ENCODE measurements at places on chromosomes 16 and 17.

- no peak overlapping the region for H3K4me3 ChIP-seq
- peaks cover 2% of the 10 kb centered on the region for H3K4me1 ChIP-seq
- no peaks in the 10 kb centered on the region for H3K27me3 ChIP-seq
- no peaks in the 10 kb centered on the region for H3K36me3 ChIP-seq
Observed at GRCh38 chr16:3454631-3455147, 11.2 kb downstream of the NAA60 start.

GRCh38 chr17:78365561-78366108, 5.8 kb upstream of the SOCS3 start:
- DNase-seq = no peak
- H3K36me3 ChIP-seq = no peaks in the 10 kb centered on the region
- peaks cover 27% of the 10 kb centered on the region for H3K4me1 ChIP-seq
- H3K27ac ChIP-seq = peak overlapping the region; percentile 20

DNA sequence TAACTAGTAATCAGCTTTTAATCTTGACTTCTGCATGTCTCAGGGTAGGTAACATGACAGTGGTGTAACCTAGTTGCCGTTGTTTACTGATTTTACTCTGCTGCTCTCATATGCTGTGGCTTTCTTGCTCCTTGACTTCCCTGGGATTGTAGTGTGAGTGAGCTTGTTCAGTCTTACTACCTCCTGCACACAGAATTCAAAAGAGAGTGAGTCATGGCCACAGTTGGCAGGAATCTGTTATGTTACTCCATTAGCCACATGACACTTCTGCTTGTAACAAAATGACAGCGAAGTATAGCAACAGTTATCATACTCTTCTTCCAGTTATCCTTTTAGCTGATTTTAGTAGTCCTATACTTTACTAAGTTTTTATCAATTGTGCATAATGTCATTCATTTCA, 18.8 kb downstream of the TNRC6A start:
- H3K27ac ChIP-seq = no peak overlapping the region
- no peaks in the 10 kb centered on the region for H3K27me3 ChIP-seq
- no peak for DNase-seq
- peaks cover 7% of the 10 kb centered on the region for H3K4me1 ChIP-seq
- no peaks in the 10 kb centered on the region for H3K36me3 ChIP-seq

GRCh38 chr17:7651665-7652387, 1.1 kb downstream of the ATP1B2 start:
- H3K4me3 ChIP-seq = peak overlapping the region; percentile 20
- H3K27me3 ChIP-seq = no peaks in the 10 kb centered on the region
- DNase-seq = no peak
- H3K27ac ChIP-seq = no peak overlapping the region
- H3K36me3 ChIP-seq = no peaks in the 10 kb centered on the region

- H3K36me3 ChIP-seq = no peaks in the 10 kb centered on the region
- H3K4me3 ChIP-seq = no peak overlapping the region
- DNase-seq = no peak
- H3K4me1 ChIP-seq = no peaks in the 10 kb centered on the region
Observed at GRCh38 chr16:7161891-7162290, 170.8 kb upstream of the RBFOX1 start.

GRCh38 chr17:81084680-81085419, 49.9 kb downstream of the BAIAP2 start:
- no peaks in the 10 kb centered on the region for H3K4me1 ChIP-seq
- no peak overlapping the region for H3K27ac ChIP-seq
- DNase-seq = no peak
- H3K36me3 ChIP-seq = peaks cover 6% of the 10 kb centered on the region

DNA sequence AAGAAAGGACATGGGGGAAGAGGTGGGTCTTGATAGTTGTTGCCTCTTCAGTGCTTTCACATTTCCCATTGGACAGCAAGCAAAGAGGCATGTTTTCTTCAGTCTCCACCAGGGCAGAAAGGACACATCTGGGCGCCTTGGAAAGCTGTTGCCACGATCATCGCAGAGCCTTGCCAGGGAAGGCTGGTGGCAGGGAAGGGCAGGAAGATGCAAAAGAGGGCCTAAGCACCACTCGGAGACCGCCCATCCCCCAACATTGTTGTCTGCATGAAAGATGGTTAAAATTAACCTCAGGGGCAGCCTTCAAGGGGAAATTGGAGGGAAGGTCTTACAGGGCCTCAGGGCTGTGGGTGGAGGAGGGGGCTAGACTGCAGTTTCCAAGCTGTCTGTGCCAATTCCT, 114.2 kb downstream of the SOX9 start:
- peaks cover 5% of the 10 kb centered on the region for H3K4me1 ChIP-seq
- no peaks in the 10 kb centered on the region for H3K27me3 ChIP-seq
- no peak for DNase-seq

DNA sequence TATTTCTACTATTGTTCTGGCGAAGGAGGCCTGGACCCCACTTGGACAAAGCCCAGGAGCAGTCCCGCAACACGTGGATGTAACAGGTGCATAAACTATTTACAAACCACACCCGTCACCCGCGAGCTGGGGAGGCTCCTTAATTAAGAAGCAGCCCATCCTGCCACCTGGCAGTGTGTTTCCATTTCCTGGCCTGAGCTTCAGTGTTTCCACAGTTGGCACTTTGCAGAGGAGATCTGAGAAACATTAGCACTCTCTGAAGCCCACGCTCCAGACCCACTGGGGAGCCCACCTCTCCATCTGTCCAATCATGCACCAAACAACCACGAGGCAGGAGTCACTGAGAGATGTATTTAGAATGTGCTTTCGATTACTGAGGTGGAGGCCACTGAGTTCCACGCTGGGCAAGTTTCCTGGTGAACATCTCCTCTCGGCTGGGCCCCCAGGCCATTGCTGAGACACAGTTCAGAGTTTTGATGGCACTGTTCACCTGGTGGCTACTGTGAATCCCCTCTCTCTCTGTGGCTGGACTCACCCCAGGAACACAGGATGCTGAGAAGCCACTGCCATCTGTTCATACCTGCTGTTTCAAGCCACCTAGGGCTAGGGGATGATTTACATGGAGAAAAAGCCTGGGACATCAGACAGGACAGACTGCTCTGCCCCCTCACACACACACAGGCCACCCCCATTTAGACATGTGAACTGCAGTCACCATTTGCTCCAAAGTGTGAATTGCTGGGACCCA, 129.1 kb downstream of the AIPL1 start:
- H3K4me1 ChIP-seq = peaks cover 2% of the 10 kb centered on the region
- no peak overlapping the region for H3K4me3 ChIP-seq
- H3K27me3 ChIP-seq = no peaks in the 10 kb centered on the region
- no peak for DNase-seq

GRCh38 chr16:85312642-85313525, 200.6 kb upstream of the CIBAR2 start:
- no peak for DNase-seq
- no peaks in the 10 kb centered on the region for H3K36me3 ChIP-seq
- H3K27me3 ChIP-seq = no peaks in the 10 kb centered on the region
- no peak overlapping the region for H3K4me3 ChIP-seq
- H3K27ac ChIP-seq = no peak overlapping the region

DNA sequence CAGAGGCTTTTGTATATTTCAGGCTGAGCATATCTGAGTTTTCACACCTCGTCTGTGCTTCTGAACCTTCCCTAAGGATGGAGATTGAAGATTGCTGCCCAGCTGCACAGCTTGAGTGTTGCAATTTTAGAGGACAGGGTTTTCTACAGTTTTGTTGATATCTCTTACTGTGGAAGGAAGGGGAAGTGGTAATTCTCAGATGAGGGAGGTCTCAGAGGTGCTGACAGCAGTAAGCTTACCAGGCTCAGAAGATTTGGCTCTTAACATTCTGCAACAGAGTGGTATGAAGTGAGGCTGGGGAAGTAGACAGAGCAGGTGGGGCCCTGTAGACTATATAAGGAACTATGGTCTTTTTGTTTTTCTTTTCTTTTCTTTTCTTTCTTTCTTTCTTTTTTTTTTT, 45.8 kb upstream of the ARHGAP17 start:
- peaks cover under 1% of the 10 kb centered on the region for H3K4me1 ChIP-seq
- H3K27ac ChIP-seq = no peak overlapping the region
- DNase-seq = no peak
- no peaks in the 10 kb centered on the region for H3K36me3 ChIP-seq
- H3K4me3 ChIP-seq = no peak overlapping the region
- H3K27me3 ChIP-seq = no peaks in the 10 kb centered on the region

DNA sequence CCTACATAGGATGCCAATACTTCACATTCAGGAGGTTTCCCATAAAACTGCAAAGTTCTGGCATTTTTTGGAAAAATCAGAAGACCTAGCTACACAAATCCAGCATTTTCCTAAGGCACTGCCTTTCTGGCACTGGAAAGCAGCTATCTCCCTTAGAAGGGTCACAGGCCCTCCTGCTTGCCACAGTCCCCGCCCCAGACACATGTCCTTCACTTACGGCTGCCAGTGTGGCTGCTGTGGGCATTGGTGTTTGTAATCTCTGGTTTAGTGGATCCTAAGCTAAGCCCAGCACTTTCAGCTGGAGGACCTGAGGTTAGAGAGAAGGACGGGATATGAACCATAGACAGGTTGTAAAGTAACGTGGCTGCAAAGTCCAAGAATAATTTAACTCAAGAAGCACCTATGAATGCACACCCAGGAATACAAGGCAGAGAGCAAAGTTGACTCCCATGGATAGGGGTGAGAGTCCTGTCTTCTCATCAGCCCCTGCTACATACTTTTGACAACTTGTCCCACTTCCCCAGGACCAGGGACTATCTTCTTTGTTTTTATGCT, 100.0 kb downstream of the XYLT1 start:
- H3K27ac ChIP-seq = no peak overlapping the region
- no peaks in the 10 kb centered on the region for H3K36me3 ChIP-seq
- peaks cover 6% of the 10 kb centered on the region for H3K4me1 ChIP-seq
- no peak overlapping the region for H3K4me3 ChIP-seq
- no peak for DNase-seq

- no peak overlapping the region for H3K27ac ChIP-seq
- H3K27me3 ChIP-seq = no peaks in the 10 kb centered on the region
- H3K4me3 ChIP-seq = no peak overlapping the region
- no peaks in the 10 kb centered on the region for H3K36me3 ChIP-seq
- no peak for DNase-seq
Observed at GRCh38 chr16:86663685-86664521, 85.6 kb downstream of the FOXL1 start.

GRCh38 chr16:57525761-57526160, 10.6 kb downstream of the CCDC102A start:
- H3K36me3 ChIP-seq = no peaks in the 10 kb centered on the region
- no peak overlapping the region for H3K4me3 ChIP-seq
- no peaks in the 10 kb centered on the region for H3K27me3 ChIP-seq
- no peak overlapping the region for H3K27ac ChIP-seq

DNA sequence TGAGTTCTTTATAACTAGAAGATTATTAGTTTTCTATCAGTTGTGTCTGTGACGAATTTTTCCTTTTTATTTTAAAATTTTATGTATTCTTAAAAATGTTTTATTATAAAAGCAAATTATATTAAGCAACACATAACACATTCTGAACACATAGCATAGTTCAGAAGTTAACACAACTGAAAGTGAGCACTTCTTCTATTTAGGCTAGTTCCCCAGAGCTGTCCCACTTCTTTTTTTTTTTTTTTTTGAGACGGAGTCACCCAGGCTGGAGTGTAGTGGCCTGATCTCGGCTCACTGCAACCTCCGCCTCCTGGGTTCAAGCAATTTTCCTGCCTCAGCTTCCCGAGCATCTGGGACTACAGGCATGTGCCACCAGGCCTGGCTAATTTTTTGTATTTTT, 37.7 kb upstream of the ALDH3A2 start:
- no peaks in the 10 kb centered on the region for H3K4me1 ChIP-seq
- no peak for DNase-seq
- H3K27ac ChIP-seq = no peak overlapping the region
- H3K36me3 ChIP-seq = no peaks in the 10 kb centered on the region
- H3K27me3 ChIP-seq = no peaks in the 10 kb centered on the region
- H3K4me3 ChIP-seq = no peak overlapping the region

DNA sequence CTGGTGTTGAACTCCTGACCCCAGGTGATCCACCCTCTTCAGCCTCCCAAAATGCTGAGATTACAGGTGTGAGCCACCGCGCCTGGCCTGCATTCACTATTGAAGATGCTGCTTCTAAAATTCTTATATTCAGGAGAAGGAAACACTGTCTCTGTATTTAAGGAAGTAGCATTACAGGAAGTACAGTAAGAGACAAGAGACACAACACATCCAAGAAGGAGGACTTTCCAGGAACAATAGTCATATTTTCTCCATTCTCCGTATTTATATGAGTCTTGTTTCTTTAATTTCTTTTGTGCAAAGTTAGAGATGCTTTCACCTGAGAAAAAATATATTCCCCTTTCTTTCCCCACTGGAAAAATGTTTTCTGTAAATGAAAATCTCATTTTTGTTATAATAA, 18.3 kb upstream of the ABCA3 start:
- no peaks in the 10 kb centered on the region for H3K27me3 ChIP-seq
- no peaks in the 10 kb centered on the region for H3K4me1 ChIP-seq
- H3K36me3 ChIP-seq = no peaks in the 10 kb centered on the region
- no peak for DNase-seq
- H3K27ac ChIP-seq = no peak overlapping the region

- no peaks in the 10 kb centered on the region for H3K4me1 ChIP-seq
- peaks cover 4% of the 10 kb centered on the region for H3K36me3 ChIP-seq
- no peaks in the 10 kb centered on the region for H3K27me3 ChIP-seq
- no peak for DNase-seq
- no peak overlapping the region for H3K4me3 ChIP-seq
Observed at GRCh38 chr17:44722254-44722653, 13.8 kb downstream of the DBF4B start.

- no peaks in the 10 kb centered on the region for H3K36me3 ChIP-seq
- no peaks in the 10 kb centered on the region for H3K4me1 ChIP-seq
- H3K27me3 ChIP-seq = no peaks in the 10 kb centered on the region
- H3K27ac ChIP-seq = no peak overlapping the region
Observed at GRCh38 chr17:42428141-42428944, 5.3 kb upstream of the CAVIN1 start.

DNA sequence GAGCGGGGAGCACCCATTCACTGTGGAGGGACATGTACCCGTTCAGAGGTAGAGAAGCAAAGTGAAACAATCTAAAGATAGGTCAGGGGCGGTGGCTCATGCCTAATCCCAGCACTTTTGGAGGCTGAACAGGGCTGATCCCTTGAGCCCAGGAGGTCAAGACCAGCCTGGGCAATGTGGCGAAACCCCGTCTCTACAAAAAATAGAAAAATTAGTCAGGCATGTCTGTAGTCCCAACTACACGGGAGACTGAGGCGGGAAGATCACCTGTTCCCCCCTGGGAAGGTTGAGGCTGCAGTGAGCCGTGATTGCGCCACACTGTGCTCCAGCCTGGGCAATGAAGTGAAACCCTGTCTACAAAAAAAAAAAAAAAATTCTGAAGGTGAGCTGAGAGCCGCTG, 21.7 kb downstream of the MYL4 start:
- no peak overlapping the region for H3K27ac ChIP-seq
- DNase-seq = no peak
- H3K36me3 ChIP-seq = no peaks in the 10 kb centered on the region
- no peak overlapping the region for H3K4me3 ChIP-seq

DNA sequence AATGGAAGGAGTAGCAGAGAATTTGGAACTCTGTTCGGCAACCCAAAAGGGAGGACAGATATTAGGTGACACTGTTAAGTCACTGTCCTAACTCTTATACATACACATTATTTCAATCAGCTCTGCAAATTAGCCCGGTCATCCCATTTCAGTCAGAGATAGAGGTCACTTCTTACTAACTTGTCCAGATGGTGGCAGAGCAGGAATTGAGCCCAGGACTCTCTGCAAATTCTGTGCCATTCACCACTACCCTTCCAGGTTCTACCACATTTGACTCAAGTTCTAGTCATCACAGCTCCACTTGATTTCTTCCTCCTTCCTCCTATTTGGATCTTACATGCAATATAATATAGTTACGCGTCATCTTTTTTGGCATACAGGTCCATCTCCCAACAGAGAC, 35.9 kb upstream of the NUDT7 start:
- no peak for DNase-seq
- no peak overlapping the region for H3K4me3 ChIP-seq
- H3K27me3 ChIP-seq = no peaks in the 10 kb centered on the region
- H3K4me1 ChIP-seq = no peaks in the 10 kb centered on the region
- H3K27ac ChIP-seq = no peak overlapping the region
